ENCODE measurements at places on chromosomes 3 and 15.

GRCh38 chr3:187775549-187775948, 30.3 kb upstream of the BCL6 start:
- no peak for DNase-seq

DNA sequence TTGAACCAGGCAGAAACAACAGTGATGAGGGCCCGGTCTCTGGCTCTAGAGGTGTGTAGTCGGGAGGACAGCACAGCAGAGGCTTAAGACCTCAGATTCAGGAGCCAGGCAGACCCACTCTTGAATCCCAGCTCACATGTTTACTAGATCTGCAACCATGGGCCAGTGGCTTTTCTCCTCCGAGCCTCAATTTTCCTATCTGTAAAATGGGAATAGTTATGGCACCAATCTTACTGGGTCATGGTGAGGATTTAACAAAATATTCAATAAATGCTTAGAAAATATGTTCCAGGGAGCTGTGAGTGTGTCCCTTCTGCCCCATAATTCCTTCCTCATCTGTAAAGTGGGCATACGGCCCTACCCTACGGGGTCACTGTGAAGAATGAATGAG, 506.9 kb downstream of the SHQ1 start:
- DNase-seq = no peak

GRCh38 chr3:71651625-71652024, 68.1 kb upstream of the FOXP1 start:
- DNase-seq = no peak

- DNase-seq = no peak
Measured at GRCh38 chr3:4158329-4158728, 144.8 kb upstream of the SETMAR start.

- DNase-seq = no peak
Measured at GRCh38 chr15:61499376-61499775, 270.3 kb upstream of the RORA start.

All from activated CD8-positive, alpha-beta memory T cell treated with anti-CD3 and anti-CD28 coated beads for 4 hours (primary cell).